HepG2 (cell line): ENCODE measurements at places on chromosomes 6 and 20.

DNA sequence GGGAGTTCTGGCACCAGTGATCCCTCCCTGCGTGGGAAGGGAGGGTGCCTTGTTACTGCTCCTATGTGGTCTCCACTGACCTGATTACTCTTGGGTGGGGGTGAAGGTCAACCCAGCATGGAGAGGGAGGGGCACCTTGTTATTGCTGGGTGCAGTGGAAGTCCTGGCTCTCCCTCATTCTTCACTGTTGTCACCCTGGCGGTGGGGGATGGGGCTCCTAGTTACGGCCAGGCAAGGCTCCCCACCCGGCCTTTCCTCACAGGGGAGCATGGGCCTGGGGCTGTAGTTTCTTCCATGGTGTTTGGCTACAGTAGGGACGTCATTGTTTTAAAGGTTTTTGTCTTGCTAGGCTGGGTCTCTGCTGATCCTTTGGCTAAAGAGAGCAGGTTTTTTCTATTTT lies 40.8 kb downstream of the PACSIN1 start:
- H3K36me3 ChIP-seq = no peaks in the 10 kb centered on the region
- H3K4me3 ChIP-seq = no peak overlapping the region
- H3K4me1 ChIP-seq = no peaks in the 10 kb centered on the region
- H3K27ac ChIP-seq = no peak overlapping the region

- no peak overlapping the region for H3K27ac ChIP-seq
- no peaks in the 10 kb centered on the region for H3K36me3 ChIP-seq
- H3K27me3 ChIP-seq = peaks cover 17% of the 10 kb centered on the region; the same call in 1 of the 2 replicates
- no peak overlapping the region for H3K4me3 ChIP-seq
Measured at GRCh38 chr20:61355585-61355984, 103.5 kb downstream of the CDH4 start.

GRCh38 chr6:116450185-116450710 lies 10.9 kb upstream of the CALHM6 start:
- H3K4me3 ChIP-seq = no peak overlapping the region
- no peaks in the 10 kb centered on the region for H3K4me1 ChIP-seq
- DNase-seq = no peak
- no peaks in the 10 kb centered on the region for H3K36me3 ChIP-seq

DNA sequence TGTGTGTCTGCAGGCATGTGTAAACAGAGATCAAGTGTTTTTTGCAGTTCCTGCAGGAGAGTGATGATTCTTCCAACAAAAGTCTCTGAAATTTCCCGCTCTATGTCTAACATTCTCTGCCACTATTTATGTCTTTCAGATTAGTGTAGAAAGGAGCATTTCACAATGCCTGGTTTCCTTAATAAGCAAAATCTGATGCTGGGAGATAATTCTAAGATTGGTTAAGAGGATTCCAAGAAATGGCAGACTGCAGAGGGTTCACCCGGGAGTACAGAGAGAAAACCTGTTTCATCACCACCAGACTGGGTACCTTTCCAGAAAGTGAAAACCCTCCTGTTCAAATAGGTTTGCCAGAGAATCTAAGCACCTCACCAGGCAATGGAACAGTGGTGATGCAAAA lies 62.7 kb downstream of the FOXC1 start:
- no peaks in the 10 kb centered on the region for H3K36me3 ChIP-seq
- no peak overlapping the region for H3K4me3 ChIP-seq
- DNase-seq = no peak
- H3K4me1 ChIP-seq = no peaks in the 10 kb centered on the region

- no peaks in the 10 kb centered on the region for H3K36me3 ChIP-seq
- no peak overlapping the region for H3K27ac ChIP-seq
- 0 out of 2 replicates have a peak overlapping the region, but pooled peaks have one; percentile 34 for H3K4me3 ChIP-seq
- H3K4me1 ChIP-seq = peaks cover 49% of the 10 kb centered on the region
- peaks cover 2% of the 10 kb centered on the region for H3K27me3 ChIP-seq
- DNase-seq = no peak
Measured at GRCh38 chr6:89007209-89008000, 44.0 kb upstream of the RNGTT start.

DNA sequence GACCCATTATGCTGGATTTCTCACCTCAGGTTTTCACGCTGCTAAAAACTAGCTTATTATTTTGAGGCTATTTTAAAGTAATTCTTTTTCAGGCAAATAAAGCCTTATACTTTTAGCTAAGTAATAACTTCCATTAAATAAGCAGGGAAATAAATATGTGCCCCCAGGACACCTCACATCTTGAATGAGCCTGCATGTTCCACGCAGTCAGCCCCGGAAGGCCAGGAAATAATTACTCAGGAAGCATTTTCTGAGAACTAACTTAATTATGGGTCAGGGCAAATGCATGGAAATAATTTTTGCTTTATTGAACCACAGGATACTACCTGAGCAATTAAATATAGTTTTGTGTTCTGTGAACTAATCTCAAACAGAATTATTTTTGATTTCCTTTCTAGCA lies 41.1 kb downstream of the STX7 start:
- no peaks in the 10 kb centered on the region for H3K4me1 ChIP-seq
- H3K27me3 ChIP-seq = no peaks in the 10 kb centered on the region
- no peak overlapping the region for H3K27ac ChIP-seq

DNA sequence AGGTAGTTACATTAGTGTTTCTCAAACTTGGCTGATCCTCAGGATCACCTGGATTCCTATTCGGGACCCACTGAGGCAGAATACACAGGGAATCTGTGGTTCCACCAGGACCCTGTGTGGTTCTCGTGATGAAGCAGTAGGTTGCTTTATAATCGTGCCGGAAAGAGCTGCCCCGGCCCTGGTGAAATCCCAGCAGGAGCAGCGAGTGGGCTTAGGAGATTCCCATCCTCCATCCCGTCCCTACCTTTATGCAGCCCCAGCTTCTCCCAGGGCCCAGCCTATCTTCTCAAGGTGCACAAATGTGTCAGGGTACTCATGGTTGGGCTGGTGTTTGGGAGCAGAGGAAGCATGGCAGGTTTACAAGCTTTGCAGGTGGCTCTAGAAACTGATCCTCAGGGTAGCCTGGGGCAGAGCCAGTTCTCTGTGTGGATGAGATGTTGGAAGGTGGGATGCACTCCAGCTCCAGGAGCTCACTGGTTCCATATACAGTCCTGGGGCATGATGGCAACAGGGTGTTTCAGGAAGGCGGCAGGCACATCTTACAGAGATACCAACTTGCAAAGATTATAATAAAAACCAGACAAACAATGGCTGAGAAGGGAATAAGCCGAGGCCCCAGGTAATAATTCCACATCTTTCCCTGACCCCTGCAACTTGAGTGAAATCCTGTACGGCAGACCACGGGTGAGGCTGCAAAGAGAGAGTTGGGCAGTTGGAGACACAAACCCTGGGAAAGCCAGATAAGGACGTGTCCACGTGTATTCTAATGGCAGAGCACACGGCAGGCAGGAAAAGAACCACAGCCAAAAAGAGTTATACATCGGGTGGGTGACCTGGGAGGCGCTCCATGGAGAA lies 5.9 kb downstream of the SLC22A1 start:
- no peaks in the 10 kb centered on the region for H3K27me3 ChIP-seq
- H3K36me3 ChIP-seq = no peaks in the 10 kb centered on the region
- H3K4me3 ChIP-seq = no peak overlapping the region
- H3K4me1 ChIP-seq = peaks cover 58% of the 10 kb centered on the region
- H3K27ac ChIP-seq = peak overlapping the region; percentile 44

GRCh38 chr6:127069659-127070279 lies 48.7 kb upstream of the RSPO3 start:
- no peaks in the 10 kb centered on the region for H3K36me3 ChIP-seq
- no peaks in the 10 kb centered on the region for H3K4me1 ChIP-seq

GRCh38 chr6:154378518-154378917 lies 21.9 kb upstream of the IPCEF1 start:
- no peak overlapping the region for H3K27ac ChIP-seq
- DNase-seq = no peak
- no peaks in the 10 kb centered on the region for H3K36me3 ChIP-seq
- H3K27me3 ChIP-seq = no peaks in the 10 kb centered on the region
- H3K4me1 ChIP-seq = no peaks in the 10 kb centered on the region

DNA sequence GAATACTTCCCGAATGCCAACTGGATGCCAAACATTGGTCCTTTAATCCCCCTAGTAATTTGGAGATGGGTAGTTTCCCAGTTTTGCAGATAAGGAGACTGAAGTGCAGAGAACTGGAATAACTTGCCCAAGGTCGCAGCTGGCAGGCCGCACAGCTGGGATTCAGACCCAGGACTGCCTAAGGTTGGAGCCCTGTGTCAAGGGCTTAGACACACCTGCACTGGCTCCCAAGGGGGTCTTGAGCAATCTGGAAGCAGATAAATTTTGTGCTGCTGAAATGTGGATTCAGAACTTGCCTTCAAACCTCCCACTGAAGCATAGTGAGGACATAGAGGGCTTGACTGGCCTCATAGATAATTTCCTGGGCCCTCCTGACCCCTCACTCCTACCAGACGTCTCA lies 30.5 kb downstream of the FOXP4 start:
- H3K4me1 ChIP-seq = peaks cover 80% of the 10 kb centered on the region
- H3K27me3 ChIP-seq = no peaks in the 10 kb centered on the region
- H3K4me3 ChIP-seq = no peak overlapping the region
- peaks cover 32% of the 10 kb centered on the region for H3K36me3 ChIP-seq

DNA sequence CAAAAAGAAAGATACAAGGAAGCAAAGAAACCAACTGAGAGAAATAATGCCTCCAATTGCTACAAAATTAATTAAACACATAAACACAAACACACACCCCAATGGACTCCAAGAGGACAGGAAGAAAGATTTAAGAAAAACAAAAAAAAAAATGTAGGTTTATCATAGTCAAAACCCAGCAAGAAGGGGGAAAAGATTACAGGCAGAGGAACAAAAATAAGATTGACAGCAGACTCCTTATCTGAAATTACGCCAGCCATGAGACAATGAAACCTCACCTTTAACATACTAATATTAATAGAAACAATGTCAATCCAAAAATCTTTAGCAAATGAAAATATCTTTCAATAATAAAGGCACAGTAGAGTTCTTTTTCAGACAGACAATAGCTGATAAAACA lies 155.8 kb downstream of the RNGTT start:
- H3K27me3 ChIP-seq = no peaks in the 10 kb centered on the region
- H3K4me3 ChIP-seq = no peak overlapping the region
- no peaks in the 10 kb centered on the region for H3K36me3 ChIP-seq
- DNase-seq = no peak

DNA sequence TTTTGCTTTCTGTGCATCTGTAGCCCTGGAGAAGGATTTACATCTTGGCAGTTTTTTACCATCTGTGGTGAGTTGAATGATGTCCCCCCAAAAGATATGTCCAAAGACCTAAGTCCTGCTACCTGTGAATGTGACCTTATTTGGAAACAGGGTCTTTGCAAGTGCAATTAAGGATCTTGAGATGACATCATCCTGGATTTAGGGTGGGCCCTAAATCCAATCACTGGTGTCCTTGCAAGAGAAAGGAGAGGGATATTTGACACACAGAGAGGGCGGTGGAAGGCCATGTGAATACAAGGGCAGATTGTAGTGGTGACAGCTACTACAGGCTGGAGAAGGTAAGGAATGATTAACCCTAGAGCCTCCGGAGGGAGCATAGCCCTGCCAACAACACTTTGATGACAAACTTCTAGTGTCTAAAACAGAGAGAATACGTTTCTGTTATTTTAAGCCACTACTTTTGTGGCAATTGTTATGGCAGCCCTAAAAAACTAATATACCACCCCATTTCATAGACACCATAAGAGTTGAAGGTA lies 35.1 kb downstream of the MKKS start:
- no peak overlapping the region for H3K4me3 ChIP-seq
- H3K27ac ChIP-seq = no peak overlapping the region
- no peaks in the 10 kb centered on the region for H3K36me3 ChIP-seq
- H3K27me3 ChIP-seq = no peaks in the 10 kb centered on the region
- DNase-seq = peak; percentile 34

DNA sequence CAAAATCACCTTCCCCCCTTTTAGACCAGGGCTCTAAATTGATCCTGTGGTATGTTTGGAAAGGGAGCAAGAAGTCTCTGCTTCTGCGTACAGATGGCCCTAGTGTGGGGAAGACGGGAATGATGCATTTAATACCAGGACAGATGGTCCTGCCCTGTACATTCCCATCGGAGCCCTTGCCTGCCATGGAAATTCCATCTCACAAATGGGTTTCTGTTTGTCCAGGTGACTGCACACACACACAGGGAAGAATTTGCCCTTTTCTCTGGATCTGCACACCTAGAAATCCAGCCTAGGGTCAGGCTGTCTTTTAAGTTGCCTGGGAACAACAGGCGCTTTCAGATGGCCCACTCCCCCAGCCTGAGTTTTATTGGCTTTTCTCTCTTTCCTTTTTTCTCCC lies 1.3 kb downstream of the MAS1 start:
- no peak overlapping the region for H3K27ac ChIP-seq
- no peak overlapping the region for H3K4me3 ChIP-seq
- H3K27me3 ChIP-seq = peaks cover 13% of the 10 kb centered on the region
- no peak for DNase-seq
- H3K4me1 ChIP-seq = no peaks in the 10 kb centered on the region
- no peaks in the 10 kb centered on the region for H3K36me3 ChIP-seq

DNA sequence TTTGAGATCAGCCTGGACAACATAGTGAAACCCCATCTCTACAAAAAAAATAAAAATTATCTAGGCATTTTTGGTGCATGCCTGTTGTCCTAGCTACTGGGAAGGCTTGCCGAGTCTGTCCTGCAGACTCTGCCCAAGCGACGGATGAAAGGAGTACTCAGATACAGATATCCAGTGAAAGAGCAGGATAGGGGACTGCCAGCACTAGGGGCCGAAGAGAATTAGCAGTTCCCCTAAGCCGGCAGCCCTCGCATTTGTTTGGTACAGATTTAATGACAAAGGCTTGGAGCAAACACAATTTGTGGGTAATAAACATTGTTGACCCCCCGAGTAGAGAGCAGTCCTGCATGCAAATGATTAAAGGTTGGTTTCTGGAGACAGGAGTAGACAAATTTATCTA lies 5.4 kb upstream of the TBC1D20 start:
- no peak overlapping the region for H3K4me3 ChIP-seq
- no peak for DNase-seq
- no peaks in the 10 kb centered on the region for H3K36me3 ChIP-seq

GRCh38 chr6:147479857-147480256 lies 28.6 kb upstream of the SAMD5 start:
- no peak for DNase-seq
- H3K4me1 ChIP-seq = no peaks in the 10 kb centered on the region
- H3K27me3 ChIP-seq = no peaks in the 10 kb centered on the region
- H3K36me3 ChIP-seq = no peaks in the 10 kb centered on the region

GRCh38 chr6:166488701-166489100 lies 97.8 kb downstream of the RAMACL start:
- H3K27ac ChIP-seq = no peak overlapping the region
- DNase-seq = no peak
- H3K27me3 ChIP-seq = peaks cover 87% of the 10 kb centered on the region
- H3K36me3 ChIP-seq = no peaks in the 10 kb centered on the region
- no peaks in the 10 kb centered on the region for H3K4me1 ChIP-seq
- no peak overlapping the region for H3K4me3 ChIP-seq

DNA sequence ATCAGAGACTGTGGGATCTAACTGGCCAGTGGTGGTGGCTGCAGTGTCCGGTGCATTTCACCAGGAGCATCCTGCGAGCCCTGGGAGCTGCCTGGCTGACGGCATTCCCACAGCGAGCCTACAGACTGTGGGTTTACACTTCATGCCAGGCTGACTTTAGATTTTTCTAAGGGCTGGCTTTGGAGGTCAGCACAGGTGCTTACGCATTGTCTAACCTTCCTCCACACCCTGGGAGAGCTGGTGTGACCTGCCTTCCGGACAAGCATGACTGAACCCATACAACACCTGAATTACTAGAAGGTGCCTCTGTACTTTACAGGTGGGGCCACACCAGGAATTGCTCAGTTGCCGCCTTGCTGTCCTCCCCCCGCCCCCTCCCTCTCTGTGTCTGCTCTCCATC lies 96.2 kb downstream of the RREB1 start:
- no peak overlapping the region for H3K4me3 ChIP-seq
- H3K27me3 ChIP-seq = no peaks in the 10 kb centered on the region
- H3K27ac ChIP-seq = no peak overlapping the region
